DMS53 (cell line): ENCODE measurements at places on chromosomes 5 and 9.
A peak's percentile ranks its signal among the peaks of the same experiment; 100 is the strongest.

GRCh38 chr5:68587171-68587570 is 371.6 kb downstream of the PIK3R1 start:
- no peak for DNase-seq

DNA sequence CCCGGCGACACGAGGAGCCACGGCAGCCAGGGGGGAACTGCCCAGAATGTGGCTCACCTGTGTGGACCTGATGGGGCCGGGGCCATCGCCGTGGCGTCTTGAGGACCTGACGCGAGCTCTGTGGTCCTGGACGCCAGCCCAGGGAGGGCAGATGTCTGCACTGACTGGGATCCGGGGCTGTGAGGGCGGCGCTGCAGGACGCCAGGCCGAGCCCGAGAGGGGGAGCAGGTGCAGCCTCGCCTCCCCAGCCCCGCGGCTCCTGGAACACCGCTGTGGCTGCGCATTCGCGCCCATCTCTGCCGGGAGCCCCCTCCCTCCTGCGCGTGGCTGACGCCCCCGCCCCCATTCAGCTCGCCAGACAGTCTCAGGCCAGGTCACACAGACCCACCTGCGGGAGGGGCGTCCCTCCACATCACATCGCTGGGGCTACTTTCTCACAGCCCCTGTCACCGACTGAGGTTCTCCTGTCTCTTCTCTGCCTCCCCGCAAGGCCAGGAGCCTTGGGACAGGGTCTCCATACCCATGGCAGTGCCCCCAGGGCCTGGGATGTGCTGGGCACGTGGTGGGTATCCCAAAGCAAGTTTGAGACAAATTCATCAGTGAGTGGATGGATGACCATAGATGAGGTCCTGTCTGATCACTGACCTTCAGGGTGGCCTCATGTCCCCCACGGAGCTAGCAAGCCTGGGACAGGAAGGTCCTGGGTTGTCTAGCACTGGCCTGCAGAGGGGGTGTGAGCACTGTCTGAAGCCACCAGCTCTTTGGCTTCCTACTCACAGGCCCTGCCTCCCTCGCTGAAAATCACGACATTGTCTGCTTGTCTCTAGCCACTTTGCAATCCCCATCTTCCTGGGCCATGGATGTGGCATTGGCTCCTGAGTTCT is 47.3 kb downstream of the RASGEF1C start:
- peak; percentile 51 for DNase-seq

- no peak for DNase-seq
These were observed 52.3 kb upstream of the FAM120AOS start for GRCh38 chr9:93505541-93506132.

DNA sequence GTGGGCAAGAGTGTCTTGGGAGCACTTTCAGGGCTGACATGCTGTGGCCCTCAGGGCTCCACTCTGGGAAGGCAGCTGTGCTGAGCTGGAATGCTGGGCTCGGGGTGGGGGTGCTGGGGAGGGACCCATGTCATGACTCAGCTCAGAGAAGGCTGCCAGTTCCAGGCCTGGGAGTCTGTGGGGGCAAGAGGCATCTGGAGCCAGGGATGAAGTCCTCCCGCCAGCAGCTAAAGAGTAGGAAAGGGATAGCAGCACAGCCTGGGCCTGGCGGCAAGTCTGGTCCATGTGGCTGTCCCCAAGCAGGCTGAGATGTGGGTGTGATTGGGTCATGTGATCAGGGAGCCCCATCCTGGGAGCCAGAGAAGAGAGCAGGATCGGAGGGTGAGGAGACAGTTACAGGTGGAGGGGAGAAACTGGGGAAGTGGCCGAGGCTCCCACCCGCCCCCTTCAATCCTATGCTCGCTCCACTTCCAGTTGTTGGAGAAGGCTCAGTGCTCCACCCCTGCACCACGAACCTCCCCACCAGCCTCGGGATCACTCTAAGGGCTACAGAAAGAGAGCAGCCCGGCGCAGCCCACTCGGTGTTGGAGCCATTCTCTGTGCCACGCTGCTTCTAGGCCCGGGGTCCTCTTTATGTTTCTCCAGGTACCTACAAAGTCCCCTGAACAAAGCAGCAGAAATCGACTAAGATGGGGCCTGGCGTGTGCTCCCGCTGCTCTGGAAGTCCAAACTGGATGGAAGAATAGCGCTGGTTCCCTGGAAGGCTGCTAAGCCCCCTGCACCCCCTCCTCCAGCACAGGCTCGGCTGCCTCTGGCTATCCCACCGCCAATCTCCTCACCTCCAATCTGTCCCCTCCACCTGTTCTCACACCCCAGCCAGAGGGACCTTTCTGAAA is 12.0 kb downstream of the PDGFRB start:
- peak; percentile 24 for DNase-seq

DNA sequence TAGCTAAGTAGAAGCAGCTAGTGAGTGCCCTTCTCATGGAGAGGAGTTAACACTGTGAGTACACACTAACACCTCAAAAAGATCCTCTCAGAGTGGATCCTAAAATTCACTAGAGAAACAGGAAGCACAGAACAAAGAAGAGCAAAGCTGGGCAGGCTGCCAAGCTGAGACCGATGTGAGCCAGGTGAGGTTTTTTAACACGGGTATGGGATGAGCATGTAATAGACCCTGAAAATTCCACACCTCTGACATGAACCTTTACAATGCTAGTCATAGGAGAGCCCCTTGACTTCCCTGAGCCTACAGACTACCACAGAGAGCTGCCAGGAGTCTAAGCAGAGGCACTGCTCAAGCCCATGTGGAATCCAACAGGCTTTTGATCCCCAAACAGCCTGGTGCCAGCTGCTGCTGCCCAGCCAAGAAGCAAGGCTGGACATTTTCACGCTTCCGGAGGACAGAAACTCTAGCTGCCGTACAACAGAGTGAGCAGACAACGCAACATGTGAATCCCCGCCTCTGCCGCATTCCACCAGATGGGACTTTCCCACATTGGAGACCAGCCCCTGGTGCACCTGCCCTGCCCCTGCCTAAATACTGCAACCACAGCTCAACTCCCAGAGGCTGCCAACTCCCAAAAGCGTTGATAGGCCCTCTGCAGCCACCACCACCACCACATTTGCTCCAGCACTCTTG is 280.8 kb downstream of the CDH10 start:
- peak; percentile 82 for DNase-seq

- peak; percentile 53 for DNase-seq
These were observed 11.0 kb downstream of the CCDC152 start for GRCh38 chr5:42767491-42768105.

GRCh38 chr9:108184009-108184408 is 671.8 kb downstream of the ACTL7B start:
- DNase-seq: no peak

GRCh38 chr5:23930985-23931384 is 423.6 kb downstream of the PRDM9 start:
- DNase-seq: peak; percentile 5

DNA sequence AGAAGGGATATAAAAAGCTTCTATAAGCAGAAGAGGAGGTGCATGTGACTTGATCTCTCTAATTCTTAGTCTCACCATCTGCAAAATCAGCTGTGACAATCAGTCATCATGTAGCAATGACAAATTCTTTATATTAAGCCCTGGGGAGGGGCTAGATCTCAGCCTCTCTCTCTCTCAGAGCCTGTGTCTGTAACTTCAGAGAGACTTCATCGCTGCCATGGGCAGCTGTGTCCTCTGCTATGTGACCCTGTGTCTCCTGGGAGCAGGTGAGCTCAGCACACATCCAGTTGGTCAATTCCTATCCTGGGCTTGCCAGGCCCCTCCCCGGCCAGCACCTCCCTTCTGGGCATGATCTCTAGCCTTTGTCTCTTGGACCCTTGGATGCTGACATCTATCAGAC is 109.6 kb downstream of the ANKRD18B start:
- no peak for DNase-seq

GRCh38 chr9:107282759-107283622 is at the start of gene RAD23B:
TSS of gene RAD23B (plus strand) at chr9:107283279. CDS start at chr9:107283630, 351 bp downstream.
- peak; percentile 98 for DNase-seq

DNA sequence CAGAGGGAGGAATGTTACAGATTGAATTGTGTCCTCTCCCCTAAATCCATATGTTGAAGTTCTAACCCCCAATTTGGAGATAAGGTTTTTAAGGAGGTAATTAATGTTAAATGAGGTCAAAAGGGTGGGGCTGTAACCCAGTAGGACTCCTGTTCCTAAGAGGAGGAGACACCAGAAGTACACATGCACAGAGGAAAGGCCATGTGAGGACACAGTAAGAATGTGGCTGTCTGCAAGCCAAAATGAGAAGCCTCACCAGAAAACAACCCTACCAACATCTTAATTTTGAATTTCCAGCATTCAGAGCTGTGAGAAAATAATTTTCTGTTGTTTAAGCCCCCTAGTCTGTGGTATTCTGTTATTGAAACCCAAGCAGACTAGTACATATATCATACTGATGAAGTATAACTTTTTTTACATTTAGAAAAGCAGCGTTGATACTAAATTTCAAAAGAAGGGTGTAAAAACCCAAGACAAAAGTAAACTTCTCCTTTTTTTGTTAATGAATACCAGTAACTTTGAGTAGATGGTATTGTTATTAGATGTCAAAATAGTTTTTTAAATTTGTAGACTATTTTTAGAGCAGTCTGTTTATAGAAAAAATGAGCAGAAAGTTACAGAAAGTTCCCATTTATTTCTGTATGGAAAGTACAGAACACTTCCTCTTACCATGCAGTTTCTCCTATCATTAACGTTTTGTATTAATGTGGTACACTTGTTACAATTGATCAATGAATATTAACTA is 25.1 kb downstream of the RNF180 start:
- no peak for DNase-seq

- DNase-seq: peak; percentile 79
These were observed at the start of gene PCDHA7 for GRCh38 chr5:140833993-140834392. TSS of gene PCDHA7 (plus strand) at chr5:140834269. CDS start at chr5:140834384, 115 bp downstream.

- DNase-seq: peak; percentile 65
These were observed 18.2 kb upstream of the WDR38 start for GRCh38 chr9:124835026-124835557.

GRCh38 chr9:124060844-124061605 is 49.5 kb downstream of the LHX2 start:
- no peak for DNase-seq

DNA sequence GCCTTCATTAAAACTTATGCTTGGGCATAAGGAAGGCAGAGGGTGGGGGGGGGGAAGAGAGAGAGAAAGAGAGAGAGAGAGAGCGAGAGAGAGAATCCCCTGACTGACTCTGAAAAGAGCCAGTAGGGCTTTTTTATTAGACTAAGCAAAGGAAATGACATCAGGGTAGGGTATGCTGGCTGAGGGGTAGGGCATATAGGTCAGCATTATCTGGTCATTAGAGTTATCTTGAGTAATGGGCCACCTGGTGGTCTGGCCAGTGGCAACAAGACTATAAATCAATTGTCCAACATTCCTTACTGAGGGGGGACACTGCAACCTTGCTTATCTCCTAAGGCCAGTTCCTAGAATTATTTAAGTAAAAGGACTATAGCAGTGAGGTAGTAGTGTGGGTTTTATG is 67.2 kb downstream of the TSSK1B start:
- no peak for DNase-seq

GRCh38 chr9:121714075-121714705 is 62.8 kb downstream of the DAB2IP start:
- DNase-seq: no peak

DNA sequence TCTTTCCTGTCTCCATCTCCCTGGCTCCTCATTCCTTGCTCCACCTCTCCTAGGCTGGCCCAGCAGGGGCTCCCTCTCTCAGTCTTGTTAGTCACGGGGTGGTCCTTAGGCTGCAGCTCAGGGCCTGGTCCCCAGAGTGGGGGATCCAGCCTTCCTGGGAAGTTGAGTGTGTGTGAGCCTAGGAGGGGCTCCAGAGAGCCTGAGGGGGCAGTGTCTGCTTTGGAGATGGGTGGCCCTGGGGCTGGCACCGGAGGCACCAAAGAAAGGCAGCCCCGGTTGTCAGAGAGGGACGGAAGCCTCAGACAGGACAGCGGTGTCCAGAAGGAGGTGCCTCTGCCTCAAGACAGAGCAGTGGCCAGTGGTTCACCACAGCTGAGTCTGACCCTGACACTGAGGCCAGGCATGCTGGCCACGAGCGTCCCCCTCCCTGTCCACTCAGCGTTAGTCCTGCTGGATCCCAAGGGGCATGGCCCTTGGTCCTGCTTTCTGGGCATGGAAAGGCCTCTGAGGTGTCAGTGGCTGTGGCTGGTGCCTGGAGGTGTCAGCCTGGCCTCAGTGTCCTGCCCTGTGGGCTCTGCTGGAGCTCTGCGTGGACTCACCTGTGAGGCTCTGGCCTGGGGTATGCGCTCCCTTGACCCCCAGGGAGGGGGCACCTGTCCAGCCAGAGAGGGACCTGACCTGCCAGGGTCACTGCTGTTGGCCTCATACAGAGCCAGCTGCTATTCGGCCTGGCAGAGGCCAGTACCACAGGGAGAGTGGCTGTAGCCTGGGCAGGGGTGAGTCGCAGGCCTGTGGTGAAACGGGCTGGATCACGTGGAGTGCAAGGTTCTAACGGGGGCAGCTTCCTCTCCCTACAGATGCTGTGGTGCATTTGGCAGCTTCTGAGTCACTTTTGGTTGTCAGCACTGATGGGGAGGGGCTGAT is 130.6 kb downstream of the CACNA1B start:
- DNase-seq: no peak

GRCh38 chr5:12636209-12636608 is 732.0 kb upstream of the CTNND2 start:
- peak; percentile 86 for DNase-seq
